ENCODE measurements at places on chromosomes 3 and 15.

GRCh38 chr15:63362196-63362595 is 19.4 kb downstream of the CA12 start:
- no peak for DNase-seq

DNA sequence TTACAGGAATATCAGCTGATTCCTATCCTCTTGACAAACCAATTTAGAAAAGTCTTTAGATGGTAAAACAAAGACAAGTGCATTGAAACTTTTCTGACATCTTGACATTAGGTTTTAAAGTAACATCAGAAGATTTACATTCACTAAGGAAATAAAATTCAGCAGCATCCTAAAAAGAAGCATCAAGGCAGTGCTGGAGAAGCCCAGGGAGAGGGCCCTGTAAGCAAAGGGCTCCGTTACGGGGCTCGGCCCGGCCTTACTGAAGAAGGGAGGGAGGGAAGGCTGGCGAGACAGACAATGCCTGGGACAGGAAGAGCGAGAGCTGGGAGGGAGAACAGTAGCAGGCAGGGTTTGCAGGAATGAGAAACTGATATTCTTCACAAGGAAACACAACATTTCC is 39.3 kb downstream of the RUBCN start:
- DNase-seq: no peak

GRCh38 chr3:175590745-175591144 is 731.6 kb downstream of the NAALADL2 start:
- DNase-seq: no peak

DNA sequence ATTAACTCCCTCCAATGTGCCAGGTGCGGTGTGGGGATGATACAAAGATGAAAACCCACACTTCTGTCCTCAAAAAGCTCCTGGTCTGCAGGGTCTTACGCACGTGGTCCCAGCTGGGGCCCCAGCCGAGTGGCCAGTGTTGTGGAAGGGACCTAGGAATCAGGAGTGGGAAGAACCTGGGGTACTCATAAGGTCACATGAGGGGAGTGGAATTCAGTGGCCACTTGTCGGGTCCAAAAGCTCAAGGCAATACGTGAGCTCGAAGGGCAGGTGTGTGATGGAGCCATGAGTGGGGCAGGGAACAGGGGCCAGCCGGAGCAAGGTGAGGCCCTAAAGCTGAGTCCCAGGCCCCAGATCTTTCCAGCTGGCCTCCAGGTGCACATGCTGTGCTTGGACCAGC is 260.0 kb upstream of the LYSMD4 start:
- DNase-seq: no peak

DNA sequence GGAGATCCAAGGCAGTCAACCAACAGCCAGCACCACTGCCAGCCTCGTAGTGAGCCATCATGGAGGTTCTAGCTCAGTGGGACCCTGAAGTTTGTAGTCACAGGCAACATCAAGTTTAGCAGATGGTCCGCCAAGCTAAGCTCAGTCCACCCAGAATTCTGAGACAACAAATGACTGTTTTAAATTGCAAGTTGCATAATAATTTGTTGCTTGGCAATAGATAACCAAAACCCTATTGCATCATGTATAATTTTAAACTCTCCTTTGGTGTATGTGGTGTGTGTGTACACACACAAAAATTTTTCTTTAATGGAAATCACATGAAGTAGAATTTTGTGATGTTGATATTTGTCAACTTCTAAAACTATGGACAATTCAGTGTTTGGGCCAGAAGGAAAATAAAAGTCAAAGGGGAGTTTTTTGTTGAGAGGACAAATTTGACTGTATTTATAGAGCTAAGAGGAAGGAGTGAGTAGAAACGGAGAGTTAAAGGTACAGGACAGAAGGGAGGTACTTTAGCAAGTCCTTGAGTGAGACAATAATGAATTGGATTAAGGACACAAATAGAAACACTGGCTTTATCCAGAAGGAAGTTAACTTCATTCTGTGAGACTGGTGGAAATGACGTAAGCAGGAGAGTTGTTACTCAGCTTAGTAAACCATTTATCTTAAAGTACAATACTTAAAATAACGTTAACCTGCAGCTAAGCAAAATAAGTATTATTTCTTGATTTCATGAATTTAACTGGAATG is 83.6 kb downstream of the NCEH1 start:
- DNase-seq: no peak

DNA sequence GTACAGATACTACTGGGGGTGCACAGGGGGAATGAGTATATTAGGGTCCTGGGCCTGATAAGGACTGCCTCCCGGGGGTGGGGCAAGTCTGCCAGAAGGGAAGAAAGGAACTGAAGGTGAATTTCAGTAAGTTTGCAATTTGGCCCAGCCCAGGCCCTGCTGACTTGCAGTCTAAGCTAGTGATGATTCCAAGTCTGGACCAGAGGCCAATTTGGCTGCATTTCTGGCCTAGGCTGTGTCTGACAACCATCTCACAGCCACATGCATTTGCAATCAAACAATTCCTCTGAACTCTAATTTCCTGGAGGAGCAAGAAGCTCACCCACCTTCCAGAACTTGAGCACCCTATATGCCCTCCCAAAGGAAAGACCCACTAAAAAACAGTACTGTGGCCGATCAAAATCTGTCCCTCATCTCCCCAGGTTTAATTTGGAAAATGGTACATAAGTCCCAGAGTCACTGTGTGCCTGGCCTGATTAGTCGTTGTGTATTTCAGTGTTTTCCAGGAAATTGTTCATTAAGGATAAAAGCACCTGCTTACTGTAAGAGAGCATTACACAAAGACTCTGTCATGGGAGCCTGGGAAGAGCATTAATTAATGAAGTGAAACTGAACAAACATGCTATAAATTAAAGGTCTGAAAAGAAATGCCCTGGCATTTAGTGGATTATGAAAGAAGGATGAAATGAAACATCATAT is 114.5 kb downstream of the MEGF11 start:
- DNase-seq: no peak

DNA sequence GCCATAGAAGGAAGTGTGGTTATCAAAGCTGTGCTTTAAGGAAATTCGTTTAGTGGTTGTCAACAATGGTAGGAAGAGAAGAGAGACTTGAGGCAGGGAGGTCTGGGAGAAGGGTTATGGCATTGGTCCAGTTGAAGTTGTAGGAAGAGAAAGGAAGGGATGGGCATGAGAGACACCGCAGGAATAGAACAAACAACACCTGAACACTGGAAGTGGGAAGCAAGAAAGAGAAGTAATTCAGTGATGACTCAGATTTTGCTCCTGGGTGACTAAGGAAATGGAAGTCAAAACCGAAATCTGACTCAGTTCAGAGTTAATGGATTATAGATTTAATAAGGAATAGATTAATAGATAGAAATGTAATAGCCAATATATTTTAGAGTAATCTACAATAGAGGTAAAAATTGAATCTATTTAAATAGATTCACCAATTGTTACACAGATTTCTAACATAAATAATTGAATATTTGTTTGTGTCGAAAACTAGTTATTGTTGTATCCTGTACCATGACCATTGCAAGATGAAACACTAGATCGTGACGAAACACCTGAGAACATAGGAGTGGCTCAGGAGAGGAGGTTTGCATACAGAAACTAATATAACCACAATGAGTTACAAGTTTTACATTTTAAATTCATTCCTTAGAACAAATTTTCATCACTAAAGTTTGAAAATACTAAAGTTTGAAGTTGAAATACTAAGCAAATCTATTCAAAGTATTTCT is 36.0 kb downstream of the THBS1 start:
- DNase-seq: no peak

DNA sequence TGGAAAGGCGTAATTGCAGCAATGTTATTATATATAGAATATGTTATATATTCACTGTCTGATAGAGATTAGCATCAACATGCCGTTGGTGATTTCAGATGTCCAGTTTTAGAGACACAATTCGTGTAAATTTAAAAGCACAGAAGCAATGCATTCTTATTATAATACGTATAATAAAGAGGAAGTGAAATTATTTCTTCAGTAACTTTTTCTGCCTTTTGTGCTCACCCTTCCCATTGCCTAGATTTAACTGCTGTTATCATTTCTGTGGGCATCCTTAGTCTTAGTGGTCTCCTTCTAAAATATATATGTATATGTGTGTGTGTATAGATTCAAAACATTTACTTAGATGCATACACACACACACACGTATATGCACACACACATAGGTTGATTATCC is 592.5 kb upstream of the GOLIM4 start:
- no peak for DNase-seq

DNA sequence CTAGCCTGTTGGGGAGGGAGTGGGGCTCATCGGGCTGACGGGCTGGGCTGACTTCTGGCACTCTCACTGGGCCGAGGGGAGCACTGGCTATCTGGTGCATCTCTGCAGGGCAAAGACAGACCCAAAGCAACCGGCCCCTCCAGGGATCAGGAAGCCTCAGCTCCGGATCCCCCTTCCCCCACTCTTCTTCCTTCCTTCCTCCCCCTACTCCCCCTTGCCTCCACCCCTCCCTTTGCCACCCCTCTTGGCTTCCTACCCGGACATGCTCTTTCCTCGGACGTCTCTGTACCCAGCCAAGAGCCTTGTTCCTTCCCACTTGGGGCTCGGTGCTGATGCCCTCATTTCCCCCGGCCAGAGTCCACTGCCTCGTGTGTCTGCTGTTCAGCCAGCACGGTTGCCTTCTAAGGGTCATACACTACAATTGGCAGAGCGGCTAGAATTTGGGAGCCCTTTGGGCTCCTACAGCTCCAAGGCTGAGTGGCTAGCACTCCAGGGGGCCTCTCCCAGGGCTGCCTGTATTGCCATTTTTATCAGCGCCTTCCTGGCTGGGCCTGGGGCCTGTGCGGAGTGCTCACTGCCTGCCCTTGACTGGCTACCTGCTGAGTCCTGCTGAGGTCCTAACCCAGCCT is 10.9 kb downstream of the SEMA3F start:
- DNase-seq: no peak

DNA sequence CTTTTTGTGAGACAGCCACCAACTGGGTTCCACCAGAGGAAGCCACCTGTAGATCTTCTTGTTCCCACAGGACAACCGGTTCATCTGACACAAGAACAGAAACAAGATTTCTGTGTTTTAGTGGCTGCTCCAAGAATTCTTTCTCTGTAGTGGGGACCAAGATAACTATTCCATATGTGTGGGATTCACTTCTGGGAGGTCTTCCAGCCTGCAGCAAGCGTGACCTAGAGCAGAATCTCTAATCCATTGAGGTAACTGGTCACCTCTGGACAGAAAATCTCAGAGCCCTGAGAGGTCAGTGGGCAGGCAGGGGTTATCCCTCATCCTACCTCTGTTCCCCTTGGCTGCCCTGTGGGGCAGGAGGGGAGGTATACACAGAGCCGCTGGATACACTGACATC is 311.3 kb downstream of the NTRK3 start:
- DNase-seq: no peak

DNA sequence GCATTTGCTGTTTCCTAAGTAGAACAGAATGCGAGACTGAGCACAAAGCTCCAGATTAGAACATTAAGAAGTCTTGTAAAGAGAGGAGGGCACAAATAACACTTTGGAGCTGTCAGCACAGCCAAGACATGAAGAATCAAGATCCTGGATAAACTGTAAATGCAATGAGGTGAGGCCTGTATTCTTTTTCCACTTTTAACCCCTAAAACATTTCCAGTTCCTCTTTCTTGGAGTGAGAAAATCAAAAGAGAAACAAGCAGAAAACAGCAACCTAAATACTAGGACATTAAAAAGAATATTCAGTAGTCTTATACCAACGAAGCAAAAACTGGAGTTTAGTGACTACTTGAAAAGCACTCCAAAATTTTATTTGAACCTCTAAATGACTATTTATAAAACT is 204.3 kb downstream of the ZBTB20 start:
- no peak for DNase-seq

Measured in NCI-H526 treated with DMSO at 0.1 percent for 48 hours (cell line).